Mammary microvascular endothelial cell (primary cell): ENCODE measurements at places on chromosomes 3 and 15. TPM values are rescaled to one million over a fixed set of nuclear protein-coding genes. Genes with fewer than 3 reads are reported as not detected.

Gene ALDH1A2
- total RNA-seq, result 2.3 and 9.2 TPM in 2 replicates

Gene EFCAB12
- not detected in 2 replicates for total RNA-seq

Gene UTS2B
- total RNA-seq, result 0.30 and 0.53 TPM in 2 replicates

Gene TEX9
- total RNA-seq, result 1.5 and 1.6 TPM in 2 replicates

Gene ALS2CL
- 9.8 and 11.2 TPM in 2 replicates for total RNA-seq

Gene EFHB
- 0.25 TPM in 1 of 2 replicates, not detected in the other for total RNA-seq

Gene CPN2
- not detected in 2 replicates for total RNA-seq

Gene GHRL
- 0.20 and 0.53 TPM in 2 replicates for total RNA-seq

Gene SHC4
- 0.30 and 0.40 TPM in 2 replicates for total RNA-seq
